ENCODE measurements at places on chromosomes 12 and 14.
A peak's percentile ranks its signal among the peaks of the same experiment; 100 is the strongest.

DNA sequence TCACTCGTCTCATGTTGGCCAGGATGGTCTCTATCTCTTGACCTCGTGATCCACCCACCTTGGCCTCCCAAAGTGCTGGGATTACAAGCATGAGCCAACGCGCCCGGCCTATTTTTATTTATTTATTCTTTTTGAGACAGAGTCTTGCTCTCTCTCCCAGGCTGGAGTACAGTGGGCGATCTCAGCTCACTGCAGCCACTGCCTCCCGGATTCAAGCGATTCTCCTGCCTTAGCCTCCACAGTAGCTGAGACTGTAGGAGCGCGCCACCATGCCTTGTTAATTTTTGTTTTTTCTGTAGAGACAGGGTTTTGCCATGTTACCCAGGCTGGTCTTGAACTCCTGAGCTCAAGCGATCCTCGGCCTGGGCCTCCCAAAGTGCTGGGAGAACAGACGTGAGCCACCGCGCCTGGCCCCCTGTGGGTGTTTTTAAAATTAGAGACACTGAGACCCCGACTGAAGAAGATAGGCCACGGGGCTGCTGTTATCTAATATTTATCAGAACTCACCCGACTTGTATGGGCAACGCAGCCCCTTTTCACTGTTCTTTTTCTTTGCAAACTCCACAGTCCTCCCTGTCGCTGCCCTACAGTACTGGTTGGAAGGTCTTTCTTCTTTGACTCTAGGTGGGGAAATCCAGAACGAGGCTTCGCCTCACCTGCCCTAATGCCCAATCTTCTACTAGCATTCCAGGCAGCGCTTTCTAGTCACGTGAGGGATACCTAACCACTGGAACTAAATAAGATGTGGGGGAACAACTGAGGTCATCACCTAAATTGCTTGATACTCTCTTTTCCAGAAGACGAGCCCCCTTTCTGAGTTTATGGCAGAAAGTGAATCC is 1.4 kb upstream of the GABARAPL1 start:
- no peak for DNase-seq

DNA sequence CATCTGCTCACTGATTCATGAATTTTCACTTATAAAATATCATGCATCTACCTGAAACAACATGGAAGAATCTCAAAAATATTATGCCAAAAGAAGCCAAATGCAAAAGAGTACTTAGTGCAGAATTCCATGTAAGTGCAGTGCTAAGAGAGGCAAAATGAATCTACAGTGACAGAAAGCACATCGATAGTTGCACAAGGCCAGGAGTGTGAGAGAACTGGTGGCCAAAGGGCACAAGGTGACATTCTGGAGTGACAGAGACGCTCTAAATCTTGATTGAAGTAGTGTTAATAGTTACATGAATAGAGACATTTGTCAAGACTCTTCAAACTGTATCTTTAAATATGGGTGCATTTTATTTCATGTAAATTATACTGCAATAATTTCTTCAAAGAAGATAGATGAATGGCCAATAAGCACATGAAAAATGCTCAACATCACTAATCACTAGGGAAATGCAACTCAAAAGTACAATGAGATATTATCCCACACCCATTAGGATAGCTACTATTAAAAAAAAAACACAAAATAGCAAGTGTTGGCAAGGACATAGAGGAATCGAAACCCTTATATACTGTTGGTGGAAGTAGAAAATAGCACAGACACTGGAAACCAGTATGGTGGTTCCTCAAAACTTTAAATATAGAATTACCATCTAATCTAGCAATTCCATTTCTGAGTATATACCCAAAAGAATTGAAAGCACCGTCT is 71.7 kb upstream of the KICS2 start:
- DNase-seq, result no peak

- peak; percentile 27 for DNase-seq
These were observed 119.6 kb downstream of the GCH1 start for GRCh38 chr14:54782751-54783659.

DNA sequence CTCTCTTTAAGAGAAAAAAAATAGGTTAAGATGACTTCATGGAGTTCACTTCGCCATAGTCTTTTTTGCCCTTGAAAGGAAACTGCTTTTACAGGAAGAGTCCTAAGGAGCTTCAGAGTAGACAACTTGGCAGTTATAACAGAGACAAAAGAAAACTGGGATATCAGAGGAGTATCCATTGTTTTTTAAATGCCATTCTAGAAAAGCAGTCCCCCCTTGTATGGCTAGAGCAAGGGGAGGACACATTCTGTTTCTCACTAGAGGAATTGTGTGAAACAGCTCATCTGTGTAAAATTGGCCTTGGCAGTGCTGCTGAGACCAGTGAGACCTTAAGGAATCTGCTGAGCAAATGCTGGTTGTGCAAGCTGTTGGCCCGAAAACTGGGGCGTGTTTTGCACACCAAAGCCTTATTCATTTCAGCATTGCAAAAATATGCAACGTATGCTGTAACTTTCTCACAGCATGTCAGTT is 128.0 kb downstream of the GPR135 start:
- DNase-seq, result peak; percentile 40

GRCh38 chr12:101769865-101770264 is 30.6 kb upstream of the SYCP3 start:
- no peak for DNase-seq

DNA sequence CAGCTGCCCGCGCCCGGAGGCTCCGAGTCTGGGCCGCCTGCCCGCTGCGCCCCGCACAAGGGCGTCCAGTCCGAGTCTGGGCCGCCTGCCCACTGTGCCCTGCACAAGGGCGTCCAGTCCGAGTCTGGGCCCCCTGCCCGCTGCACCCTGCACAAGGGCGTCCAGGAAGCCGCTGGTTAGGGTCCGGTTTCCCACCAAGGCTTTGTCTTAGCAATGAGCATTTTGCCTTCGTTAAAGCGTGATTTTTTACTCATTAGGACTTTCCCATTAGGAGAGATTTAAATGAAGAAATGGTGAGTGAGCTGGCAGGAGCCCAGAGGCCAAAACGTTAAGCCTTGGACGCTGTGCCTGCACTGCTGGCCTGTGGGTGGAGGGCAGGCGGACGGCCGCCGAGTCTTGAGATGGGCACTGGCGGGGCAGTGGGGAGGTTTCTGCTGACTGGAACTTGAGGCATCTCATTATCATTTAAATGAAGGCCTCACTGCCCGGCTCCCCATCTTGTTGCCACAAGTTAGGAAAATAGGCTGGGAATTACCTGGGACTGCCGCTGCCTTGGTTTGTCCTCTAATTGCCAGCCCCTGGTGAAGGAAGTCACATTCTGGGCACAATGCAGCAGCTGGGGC is 36.0 kb downstream of the FBRSL1 start:
- DNase-seq, result no peak

DNA sequence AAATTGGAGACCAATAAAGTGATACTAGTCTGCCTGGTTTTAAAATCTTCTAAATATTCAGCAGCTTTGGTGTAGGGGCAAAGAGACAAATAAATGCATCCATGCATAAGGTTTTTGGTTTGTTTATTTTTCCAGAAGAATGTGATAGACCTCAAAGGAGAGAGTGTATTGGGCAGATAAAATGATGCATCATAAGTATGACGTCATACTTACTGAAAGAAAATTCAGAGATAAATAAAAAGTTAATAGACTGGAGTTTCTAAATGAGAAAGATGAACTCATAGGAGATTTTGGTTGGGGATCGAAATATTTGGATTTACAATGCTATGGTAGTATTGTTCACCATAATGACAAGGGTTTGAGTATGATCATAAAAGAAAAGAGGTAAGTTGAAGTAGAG is 10.2 kb downstream of the SYT10 start:
- no peak for DNase-seq

- no peak for DNase-seq
These were observed 139.7 kb downstream of the PRIMA1 start for GRCh38 chr14:93648440-93649168.

GRCh38 chr12:39692258-39692853 is 72.8 kb upstream of the ABCD2 start:
- peak; percentile 1 for DNase-seq

- no peak for DNase-seq
These were observed 90.2 kb downstream of the TTLL5 start for GRCh38 chr14:75751296-75751695.

GRCh38 chr14:58717211-58717610 is 79.4 kb downstream of the DACT1 start:
- DNase-seq, result peak; percentile 54

DNA sequence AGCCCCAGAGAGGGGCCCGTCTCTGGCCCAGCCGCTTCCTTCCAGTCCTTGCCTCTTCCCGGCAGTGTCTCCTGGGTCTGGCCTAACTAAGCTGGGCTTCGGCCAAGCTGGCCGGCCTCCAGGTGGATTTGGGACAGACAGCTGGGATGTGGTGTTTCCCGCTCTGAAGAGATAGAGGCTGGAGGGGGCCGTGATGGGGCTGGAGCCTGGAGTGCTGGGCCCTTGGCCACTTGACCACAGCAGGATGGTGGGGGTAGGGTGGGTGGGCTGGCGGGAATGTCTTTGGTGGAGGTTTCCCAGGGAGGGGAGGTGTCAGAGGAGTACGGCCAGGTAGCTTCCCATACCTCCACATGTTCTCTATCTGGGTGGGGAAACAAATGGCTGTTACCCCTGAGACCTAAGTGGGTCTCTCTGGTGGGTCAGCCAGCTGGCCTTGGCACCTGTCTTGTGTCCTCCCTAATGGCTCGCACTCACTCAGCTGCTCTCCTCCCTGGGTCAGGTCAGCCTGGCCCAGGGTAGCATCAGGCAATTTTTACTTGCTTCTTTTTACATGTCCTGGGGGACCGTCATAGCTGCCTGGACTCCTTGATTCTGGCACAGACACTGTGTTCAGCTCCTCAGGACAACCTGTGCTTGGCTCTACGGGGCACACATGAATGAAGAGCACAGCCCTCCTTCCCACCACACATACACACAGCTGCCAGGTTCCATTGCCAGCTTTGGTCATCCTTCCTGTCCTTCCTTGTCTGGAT is 19.8 kb upstream of the PGF start:
- no peak for DNase-seq

DNA sequence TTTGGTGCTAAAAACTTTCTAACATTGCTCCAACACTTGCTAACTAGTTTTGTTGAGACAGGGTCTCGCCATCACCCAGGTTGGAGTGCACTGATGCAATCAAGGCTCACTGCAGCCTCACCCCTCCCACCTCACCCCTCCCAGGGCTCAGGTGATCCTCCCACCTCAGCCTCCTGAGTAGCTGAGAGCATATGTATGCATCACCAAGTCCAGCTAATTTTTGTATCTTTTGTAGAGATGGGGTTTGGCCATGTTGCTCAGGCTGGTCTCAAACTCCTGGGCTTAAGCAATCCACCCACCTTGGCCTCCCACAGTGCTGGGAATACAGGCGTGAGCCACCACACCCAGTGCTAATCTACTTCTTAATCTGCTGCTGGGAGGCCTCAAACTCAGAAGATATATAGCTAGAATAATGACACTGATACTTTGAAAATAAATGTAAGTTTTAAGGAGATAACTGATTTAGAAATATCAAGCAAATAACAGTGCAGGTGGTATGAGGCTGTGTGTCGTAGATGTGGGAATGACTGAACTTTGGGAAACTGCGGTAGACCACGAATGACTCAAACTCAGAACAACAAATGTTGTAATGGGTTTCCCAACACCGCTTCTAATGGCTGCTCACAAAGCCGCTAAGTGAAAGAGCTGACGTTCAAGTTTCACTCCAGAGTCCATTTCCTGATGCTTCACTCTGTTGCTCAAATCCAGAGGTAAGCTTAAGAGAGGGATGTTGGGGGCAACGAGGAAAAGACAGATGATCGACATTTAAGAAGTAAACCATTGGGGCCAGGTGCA is 10.0 kb downstream of the TMCC3 start:
- DNase-seq, result peak; percentile 35

- DNase-seq, result no peak
These were observed 5.9 kb upstream of the GNB3 start for GRCh38 chr12:6834873-6835272.

DNA sequence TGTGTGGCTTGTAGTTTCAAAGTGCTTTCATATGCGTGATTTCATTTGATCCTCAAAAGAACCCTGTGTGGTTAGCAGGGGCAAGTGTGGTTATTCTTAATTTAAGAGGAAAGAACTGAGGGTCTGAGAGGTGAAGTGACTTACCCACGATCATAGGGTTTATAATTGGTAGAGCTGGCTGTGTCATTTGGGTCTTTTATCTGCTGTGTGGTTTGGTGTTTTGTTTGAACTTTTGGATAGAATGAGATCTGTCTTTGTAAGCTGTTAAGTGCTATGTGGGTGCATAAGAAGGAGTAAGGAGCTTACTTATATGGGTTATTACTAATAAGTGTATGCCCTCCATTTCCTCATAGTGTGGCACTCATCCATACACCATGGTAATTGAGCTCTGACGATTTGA is 190.0 kb downstream of the CACNA1C start:
- no peak for DNase-seq

DNA sequence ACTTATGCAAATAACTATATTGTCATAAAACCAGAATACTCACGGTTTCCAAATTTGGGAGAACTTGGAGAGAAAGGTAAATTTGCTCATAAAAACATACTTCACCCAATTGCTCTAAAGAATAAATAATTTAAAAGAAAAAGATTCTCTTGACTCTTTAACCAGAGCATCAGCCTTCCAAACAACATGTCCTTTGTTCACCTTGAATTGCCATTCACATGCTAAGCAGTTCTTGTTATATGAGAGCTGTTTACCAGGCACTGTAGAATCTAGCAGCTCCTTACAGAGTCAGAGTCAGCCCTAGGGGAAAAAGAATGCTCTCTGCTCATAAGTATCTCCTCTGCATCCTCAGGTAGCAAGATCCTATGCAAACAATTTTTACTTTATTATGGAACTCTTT is 10.2 kb downstream of the SLCO1A2 start:
- no peak for DNase-seq

DNA sequence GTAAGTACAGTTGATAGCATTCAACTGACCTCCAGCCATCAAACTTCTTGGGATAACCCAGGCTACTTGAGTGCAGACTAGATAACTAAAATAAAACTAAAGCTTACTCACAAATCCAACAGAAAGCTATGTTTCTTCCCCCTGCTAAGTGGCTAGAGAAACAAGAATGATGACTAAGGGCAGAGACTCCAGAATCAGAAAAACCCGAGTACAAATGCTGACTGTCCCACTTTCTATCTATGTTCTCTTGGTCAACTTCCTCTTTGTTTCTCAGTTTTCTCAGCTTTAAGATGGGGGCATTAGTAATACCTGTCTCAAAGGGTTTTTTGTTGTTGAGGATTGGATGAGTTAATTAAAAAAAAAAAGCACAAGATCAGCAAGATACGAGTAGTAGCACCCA is 6.1 kb upstream of the NUAK1 start:
- DNase-seq, result peak; percentile 47

- DNase-seq, result no peak
These were observed 49.7 kb upstream of the DCD start for GRCh38 chr12:54697851-54698250.
